ENCODE measurements at places on chromosomes 16 and 17.

GRCh38 chr16:77393955-77394354, 40.9 kb downstream of the ADAMTS18 start:
- DNase-seq: no peak

GRCh38 chr17:19987897-19988296, 10.3 kb upstream of the AKAP10 start:
- DNase-seq: no peak

- no peak for DNase-seq
Measured at GRCh38 chr17:43900183-43900857, 7.0 kb downstream of the MPP2 start.

- DNase-seq: no peak
Measured at GRCh38 chr17:49247944-49248343, 17.4 kb upstream of the PHOSPHO1 start.

DNA sequence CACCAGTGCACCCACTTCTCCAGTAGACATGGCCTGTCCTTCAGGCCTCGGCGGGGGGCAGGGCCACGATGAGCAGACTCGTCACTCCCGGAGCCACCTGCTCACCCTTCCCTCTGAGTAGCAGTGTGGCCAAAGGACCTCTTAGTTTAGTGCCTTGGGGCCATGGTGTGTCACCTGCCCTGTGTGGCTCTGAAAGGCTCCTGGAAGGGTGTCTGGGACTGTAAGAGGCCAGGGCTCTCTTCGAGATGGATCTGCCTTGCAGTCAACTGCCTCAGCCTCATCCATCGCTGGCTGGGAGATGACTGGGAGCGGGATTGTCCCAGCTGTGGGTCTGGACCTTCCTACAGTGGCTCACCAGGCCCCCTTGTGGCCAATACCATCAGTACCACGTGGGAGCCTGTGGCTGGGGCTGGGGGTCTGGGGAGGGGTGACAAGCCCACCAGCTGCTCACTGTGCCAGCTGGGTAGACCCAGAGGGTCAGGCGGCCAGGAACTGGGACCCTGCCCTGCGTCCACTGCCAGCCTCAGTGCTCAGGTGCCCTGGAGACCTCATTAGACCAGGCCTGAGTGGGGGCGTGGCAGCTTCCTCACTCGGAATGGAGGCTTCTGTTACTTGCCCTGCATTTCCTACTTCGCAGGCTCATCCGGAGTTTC, 133.4 kb downstream of the OR1D5 start:
- DNase-seq: peak; percentile 24

DNA sequence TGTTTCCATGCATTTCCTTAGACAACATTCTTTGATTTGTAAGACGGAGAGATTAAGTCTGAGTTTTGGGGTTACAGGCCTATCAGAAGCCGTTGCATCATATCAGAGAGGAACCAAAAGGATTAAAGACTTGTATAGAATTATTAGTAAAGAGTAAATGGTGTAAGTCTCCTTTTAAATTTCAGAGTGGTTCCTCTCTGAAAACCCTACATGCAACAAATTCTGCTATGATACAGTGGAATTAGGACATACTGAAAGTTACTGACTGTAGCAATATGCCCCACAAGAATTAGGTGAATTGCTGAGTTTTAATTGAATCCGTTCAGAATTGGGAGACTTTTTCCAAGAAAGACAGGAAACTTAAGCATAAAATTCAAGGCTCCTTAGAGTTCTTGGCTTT, 221.6 kb downstream of the FTO start:
- no peak for DNase-seq

GRCh38 chr17:337866-338265, 14.7 kb downstream of the RPH3AL start:
- DNase-seq: no peak

DNA sequence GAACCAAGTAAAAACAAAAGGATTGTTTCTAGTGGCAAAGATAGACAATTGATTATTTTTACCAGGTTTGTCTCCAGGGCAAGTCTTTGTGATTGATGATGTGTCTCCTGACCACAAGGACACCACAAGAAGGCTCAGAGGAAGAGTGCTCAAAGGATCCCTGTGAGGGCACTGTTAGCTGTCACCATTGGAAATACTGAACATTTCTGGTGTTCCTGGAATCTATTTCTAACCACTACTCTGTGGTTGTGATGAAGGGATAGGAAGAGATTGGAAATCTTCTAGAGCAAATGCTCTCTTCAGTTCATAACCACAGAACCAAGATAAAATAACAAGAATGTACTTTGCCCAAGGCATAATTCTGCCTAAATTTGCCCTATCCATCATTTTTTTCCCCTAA, 15.3 kb downstream of the RNF43 start:
- DNase-seq: peak; percentile 38

GRCh38 chr17:82808921-82809905, 30.6 kb downstream of the ZNF750 start:
- no peak for DNase-seq

- no peak for DNase-seq
Measured at GRCh38 chr16:55510185-55510805, 1.4 kb downstream of the LPCAT2 start.

GRCh38 chr16:66447491-66447890, 20.4 kb downstream of the BEAN1 start:
- DNase-seq: no peak

GRCh38 chr17:51365090-51365489, 104.7 kb downstream of the UTP18 start:
- DNase-seq: no peak

DNA sequence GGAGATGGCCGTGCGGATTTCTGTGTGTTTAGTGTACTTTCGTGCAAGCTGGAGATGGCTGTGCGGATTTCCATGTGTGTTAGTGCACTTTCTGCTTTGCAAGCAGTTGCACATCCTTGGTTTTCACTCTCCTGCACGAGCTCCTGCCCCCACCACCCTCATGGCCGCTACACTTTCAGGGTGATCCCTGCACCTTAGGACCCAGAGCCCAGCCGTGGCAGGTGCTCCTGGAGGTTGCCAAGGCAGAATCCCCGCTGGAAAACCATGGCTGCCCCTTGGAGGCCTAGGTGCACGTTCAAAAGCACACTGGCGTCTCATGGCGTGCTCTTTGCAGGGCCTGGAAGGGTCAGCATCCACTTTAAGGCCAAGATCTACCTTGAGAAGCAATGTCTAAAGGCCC, 311.0 kb upstream of the TNRC6C start:
- DNase-seq: no peak

DNA sequence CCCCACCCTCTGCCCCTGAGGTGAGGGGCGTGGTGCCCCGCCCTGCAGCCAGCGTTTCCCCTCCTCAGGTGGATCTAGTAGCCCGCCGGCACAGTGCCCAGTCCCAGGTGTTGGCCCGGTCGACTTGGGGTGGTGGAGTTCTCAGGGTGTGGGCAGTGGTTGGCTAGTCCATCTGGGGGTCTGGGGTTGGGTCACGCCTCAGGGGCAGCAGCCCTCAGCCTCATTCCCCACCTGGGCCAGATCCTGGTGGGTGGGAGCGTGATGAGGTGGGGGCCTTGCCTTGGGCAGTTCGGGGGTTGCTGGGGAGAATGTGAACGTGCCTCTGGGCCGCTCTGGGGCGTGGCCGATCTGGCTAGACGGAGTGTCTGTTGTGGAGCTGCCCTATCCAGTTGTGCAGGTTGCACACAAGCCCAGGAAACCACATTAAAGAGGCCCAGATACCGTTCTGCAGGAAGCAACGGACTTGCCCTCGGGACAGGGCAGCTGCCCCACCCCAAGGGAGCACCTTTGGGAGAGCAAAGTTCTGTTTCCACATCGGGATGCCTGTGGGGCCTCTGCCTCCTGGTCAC, 32.0 kb downstream of the GSE1 start:
- no peak for DNase-seq

DNA sequence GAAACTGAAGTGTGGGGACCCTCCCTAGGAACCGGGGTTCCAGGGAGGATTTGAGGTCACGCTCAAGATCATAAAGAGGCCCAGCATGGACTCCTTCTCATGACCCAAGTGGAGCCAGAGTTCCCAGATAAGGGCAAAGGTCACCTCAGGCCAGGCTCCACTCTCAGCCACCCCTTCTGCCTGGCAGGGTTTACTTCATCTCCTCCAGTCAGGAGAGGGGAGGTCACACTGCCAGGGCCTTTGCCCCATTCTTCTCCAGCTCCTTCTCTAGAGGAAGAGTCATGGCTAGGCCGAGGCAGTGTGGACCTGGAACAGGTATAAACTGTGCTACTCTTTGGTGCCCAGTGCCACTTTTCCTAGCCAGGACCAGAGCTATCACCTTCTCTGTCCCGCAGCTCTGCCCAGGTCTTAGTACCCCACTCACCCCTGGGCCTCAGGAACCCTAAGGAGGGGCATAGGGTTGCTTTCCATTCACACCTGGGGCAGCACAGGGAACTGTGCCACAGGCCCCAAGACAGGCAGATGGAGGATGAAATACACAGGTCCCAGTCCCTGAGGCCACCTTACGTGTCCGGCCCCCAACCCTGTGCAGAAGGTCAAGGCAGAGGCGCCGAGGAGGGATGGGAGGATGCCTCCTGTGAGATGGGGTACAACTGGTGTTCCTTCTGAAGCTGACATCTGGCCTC, 879 bp upstream of the ACSF2 start:
- no peak for DNase-seq

DNA sequence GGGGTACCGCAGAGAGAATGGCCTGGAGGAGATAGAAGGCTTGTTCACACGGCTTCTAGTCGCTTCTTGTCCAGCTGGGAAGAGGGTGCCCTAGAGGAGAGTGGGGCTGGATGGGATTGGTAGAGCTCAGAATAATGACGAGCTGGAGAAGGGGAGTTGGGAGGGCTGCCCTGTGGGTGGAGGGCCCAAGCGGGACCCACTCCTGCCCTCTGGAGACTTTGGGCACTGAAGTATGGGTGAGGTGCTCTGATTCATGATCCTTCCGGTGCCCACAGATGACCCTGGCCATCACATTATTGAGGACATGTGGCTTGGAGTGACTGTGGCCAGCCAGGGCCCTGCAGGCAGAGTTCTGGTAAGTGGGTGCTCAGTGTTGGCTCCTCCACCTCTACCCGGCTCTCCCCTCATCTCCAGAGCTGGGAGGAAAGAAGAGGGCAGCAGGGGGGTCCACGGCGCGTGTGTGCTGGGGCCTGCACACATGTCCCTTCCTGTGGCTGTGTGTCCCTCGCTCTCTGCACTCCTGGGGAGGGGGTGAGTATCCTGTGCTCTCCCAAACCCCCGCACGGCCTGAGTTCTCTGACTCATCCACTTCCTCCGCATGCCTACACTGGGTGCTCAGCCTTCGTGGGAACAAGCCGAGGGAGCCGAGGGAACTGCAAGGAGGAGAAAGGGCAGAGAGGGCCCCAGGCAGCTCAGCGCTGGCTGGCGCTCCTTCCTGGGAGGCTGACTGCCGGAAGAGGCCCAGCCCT, 8.5 kb downstream of the ITGA3 start:
- no peak for DNase-seq

- no peak for DNase-seq
Measured at GRCh38 chr16:7390974-7391373, 58.3 kb downstream of the RBFOX1 start.

DNA sequence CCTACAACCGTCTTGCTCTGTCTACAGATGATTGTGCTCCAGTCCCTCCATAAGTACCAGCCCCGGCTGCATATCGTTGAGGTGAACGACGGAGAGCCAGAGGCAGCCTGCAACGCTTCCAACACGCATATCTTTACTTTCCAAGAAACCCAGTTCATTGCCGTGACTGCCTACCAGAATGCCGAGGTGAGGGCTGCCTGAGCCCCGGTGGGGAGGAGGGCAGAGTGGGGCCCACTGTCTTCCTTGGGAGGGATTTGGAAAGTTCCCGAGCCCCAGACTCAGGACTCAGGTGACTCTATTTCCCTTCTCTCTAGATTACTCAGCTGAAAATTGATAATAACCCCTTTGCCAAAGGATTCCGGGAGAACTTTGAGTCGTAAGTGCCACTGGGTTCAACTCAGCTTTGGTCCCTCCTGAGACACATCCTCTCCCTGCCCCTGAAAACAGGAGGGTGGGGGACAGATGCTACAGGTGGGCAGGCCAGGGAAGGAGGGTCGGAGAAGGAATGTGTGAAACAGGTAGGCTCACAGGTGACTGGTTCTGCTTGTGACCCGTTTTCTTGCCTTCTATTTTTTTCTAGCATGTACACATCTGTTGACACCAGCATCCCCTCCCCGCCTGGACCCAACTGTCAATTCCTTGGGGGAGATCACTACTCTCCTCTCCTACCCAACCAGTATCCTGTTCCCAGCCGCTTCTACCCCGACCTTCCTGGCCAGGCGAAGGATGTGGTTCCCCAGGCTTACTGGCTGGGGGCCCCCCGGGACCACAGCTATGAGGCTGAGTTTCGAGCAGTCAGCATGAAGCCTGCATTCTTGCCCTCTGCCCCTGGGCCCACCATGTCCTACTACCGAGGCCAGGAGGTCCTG, 11.4 kb downstream of the TBX21 start:
- DNase-seq: peak; percentile 70

- no peak for DNase-seq
Measured at GRCh38 chr17:27384261-27384701, 72.0 kb upstream of the KSR1 start.

DNA sequence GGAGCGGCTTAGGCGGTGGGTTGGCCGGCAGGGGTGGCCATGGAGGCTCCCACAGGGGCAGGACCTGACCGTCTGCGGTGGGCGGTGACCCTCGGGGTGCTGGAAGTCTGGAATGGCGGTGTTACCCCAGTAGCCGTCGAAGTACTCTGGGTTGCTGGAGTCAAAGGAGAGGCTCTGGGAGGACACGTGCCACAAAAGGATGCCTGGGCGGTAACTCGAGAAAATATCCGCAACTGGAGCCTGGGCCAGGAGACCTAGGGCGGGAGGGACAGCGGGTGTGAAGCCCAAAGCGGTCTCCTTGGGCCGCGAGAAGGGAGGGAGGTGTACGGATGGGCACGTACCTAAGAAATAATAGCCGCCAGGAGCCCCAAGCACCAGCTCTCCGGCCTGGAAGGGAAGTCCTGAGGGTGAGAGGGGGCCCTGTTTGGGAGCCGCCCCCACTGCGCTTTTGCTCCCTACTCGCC, 4.6 kb downstream of the ITGA2B start:
- no peak for DNase-seq

GRCh38 chr17:60090417-60090816, 11.7 kb upstream of the HEATR6 start:
- no peak for DNase-seq

- no peak for DNase-seq
Measured at GRCh38 chr17:17503566-17504130, 7.5 kb upstream of the RASD1 start.

DNA sequence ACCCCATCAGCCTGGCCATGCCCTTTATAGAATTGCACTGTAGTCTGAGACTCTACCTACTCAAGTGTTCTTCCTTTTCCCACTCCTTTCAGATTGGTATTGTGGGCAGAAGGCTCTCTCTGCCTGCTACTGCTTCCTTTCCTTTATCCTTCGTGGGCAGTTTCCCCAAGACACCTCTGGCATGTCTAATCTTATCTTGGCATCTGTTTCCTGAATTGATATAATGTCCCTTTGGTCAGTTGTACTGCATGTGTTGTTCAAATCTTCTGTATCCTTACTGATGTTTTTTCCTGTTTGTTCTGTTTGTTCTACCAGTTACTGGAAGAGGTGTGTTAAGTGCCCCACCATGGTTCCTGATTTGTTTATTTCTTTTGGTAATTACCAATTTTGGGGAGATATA, 29.5 kb upstream of the MSI2 start:
- DNase-seq: no peak
